ENCODE measurements at places on chromosomes 4 and X.

DNA sequence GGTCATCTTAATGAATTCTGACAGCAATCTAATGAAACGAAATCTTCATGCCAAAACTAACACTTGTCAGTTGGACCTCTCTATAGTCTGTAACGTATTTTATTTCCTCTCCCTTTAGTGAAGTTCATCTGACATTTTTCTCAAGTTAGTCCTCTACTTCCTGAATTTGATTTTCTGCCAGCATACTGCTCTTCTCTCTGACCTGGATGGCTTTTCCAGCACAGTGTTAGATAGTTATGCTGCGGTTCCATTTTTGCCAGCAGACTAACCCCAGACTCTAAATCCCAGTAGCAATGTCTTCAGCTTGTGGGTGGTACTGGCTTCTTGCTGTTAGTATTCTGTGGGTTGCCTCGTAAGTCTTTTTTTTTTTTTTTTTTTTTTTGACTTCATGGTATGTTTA lies 146.7 kb upstream of the VEGFC start:
- no peak for DNase-seq

DNA sequence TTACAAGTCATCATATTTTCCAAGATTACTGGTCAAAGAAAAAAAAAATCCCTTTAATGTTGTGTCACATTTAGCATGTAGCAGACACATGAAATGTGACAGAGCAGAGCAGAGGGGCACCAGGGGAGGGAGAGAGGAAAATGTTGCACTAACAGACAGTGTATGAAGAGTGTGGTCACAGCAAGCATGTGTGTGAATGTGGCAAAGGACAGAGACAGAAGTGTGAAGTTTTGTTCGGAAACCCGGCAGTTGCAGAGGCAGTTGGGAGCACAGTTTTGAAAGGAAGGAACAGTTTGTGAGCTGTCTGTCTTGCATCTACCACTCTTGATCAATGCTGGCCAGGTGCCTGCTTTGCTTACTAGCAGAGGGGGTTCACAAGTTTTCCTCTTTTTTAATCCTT lies 83.9 kb upstream of the MAP3K15 start:
- peak; percentile 2 for DNase-seq

DNA sequence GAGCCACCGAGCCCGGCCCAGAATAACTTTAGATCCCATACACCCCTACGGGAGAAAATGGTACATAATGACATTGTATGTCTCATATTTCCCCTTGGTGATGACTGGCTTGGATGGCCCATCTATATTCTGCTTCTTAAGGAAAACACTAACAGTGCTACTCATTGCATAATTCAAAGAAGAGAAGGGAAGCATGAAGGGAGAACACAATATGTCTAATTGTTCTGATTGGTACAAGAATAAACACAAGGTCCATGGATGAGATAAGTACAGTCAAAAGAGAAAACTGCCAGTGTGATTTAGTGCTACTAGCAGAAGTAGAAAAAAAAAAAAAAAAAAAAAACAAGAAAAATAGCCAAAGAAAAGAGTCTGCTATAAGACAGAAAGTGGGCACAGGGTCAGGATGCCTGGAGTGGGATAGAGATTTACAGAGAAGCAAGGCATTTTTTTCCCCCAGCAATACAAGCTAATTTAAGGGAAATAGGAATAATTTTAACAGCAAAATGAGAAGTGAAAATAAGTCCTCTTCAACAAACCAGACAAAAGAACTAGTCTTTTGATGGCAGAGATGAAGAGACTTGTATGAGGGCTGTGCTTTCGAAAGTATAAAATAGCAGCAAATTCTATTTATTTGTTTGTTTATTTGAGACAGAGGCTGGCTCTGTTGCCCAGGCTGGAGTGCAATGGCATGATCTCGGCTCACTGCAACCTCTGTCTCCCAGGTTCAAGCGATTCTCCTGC lies 96.5 kb upstream of the MAP3K15 start:
- no peak for DNase-seq

- DNase-seq, result no peak
These were observed 202.6 kb downstream of the SPOCK3 start for GRCh38 chr4:167031534-167032156.

DNA sequence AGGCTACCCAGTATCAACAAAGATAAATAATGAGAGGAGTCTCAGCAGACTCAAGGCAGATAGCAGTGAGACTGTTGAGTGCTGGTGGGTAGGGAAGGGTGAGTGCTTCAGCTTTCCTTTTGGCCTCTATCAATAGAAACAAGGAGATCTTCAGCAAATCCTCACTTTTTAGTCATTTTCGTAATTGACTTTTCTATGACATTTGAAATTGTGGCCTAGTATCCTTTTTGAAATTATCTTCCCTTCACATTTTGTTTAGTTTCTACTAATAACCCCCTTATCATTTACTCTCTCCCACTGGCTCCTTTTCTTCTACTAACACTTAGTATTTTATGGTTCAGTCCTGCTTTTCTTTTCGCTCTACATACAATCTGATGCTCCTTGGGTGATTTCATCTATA lies 44.9 kb downstream of the LIN54 start:
- DNase-seq, result no peak

DNA sequence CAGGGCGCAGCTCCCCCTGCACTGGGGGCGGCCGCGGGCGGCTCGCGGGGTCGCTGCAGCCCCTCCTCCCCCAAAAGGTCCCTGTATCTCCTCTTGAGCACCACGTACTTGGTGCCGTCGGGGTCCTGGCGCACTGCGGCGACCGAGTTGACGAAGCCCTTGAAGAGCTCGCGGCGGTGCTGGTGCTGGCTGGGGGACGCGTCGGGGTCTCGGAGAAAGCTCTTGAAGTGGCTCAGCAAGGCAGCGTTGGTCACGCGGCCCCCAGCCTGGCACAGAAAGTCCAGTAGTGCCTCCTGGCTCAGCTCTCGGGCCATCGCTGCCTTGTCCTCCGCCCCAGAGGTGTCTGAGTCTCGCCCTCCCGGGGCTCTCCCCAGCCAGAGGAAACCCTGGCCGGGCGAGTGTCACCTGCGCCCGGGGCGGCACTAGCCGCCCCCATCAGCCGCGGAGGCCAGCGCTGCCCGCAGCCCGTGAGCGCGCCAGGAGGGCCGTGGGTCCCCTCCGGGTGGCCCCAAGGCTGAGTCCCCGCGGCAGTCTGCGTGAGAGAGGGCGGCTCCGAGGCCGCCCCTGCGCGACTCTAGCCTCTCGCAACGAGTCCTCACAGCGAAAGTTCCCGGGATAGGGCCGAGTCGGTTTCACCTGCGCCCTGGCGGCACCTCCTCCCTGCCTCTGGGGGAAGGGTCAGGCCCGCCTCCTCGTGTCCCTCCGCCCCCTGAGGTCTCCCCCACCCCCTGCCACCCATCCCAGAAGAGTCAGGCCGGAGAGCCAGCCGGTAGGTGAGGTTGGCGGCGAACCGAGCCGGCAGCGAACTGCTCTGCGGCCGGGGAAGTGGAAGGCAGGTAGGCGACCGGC lies at the start of gene SOWAHB:
Gene SOWAHB (minus strand): TSS at position 609 of the 849 bp plus-strand sequence. CDS start 295 bp downstream, at position 314.
- peak; percentile 40 for DNase-seq

DNA sequence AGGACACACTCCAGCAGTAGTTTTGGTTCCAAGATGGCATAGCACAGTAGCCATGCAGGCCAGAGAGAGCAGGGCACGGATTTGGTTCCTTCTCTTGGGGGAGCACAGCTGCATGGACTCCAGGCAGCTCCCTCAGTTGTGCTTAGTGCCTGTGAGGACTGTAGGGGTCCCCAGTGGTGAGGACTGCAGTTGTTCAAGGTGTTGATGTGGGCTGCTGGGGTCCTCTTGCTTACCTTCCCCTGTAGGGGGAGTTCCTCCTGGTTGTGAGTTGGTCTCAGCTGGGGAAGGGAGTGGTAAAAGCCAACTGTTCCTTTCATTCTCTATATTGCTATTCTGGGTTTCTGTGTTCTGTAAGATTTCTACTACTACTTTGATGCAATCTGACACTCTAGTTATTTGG lies 606.5 kb downstream of the MAGEB5 start:
- DNase-seq, result no peak

DNA sequence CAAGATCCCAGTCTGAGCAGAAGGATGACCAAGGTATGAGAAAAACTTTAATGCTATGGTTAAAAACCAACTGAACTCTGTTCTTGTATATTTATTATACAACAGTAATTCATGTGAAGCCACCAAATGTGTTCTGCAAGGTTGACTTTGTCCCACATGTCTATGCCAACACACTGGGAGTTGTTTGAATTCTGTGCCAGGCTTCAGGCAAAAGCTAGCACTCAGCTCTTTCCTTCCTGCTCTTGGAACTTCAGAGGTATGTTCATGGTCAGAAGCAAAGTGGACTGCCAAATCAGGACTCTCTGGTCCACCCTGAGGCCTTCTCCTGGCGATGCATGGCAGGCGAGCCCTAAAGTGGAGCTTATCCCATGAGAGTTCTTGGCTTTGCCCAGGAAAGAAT lies 205.6 kb upstream of the AR start:
- no peak for DNase-seq

- peak; percentile 43 for DNase-seq
These were observed 52.5 kb downstream of the LINC00632 start for GRCh38 chrX:140762061-140762460.

GRCh38 chrX:131812847-131813825 lies 210.0 kb upstream of the STK26 start:
- DNase-seq, result peak; percentile 88

GRCh38 chrX:42776195-42776594 lies 1.8 kb downstream of the PPP1R2C start:
- DNase-seq, result no peak

GRCh38 chrX:80879916-80880315 lies 70.2 kb upstream of the BRWD3 start:
- no peak for DNase-seq

- DNase-seq, result no peak
These were observed 33.7 kb downstream of the FRMD7 start for GRCh38 chrX:132094164-132094563.

- no peak for DNase-seq
These were observed 129.7 kb downstream of the HS3ST1 start for GRCh38 chr4:11299016-11299415.

DNA sequence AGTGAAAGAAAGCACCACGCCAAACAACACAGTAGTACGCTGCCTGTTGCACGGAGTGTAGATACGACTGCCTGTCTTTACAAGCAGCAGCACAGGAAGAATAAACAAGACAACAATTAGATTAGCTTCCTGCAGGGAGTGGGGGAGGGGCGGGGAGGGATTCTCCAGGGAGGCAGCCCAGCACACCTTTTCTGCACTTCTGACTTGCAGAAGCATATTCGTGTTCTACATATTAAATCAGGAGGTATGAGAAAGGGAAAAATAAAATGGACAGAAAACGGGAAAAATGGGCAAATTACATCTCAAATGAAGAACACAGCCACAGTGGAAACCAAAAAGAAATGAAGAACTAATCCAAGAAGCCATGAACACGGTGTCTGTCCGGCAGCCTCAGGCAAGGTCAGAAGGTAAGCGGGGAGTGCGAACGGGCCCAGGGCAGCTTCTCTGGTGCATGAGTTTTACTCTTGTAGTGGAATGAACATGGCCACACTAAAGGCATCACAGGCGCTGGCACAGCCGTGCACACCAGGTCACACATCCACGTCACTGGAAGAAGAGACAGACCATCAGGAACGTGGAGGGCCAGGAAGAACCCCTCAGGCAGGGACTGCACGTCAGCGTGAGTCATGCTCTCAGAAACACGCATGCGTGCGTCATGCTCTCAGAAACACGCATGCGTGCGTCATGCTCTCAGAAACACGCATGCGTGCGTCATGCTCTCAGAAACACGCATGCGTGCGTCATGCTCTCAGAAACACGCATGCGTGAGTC lies 20.1 kb upstream of the ADRA2C start:
- no peak for DNase-seq

DNA sequence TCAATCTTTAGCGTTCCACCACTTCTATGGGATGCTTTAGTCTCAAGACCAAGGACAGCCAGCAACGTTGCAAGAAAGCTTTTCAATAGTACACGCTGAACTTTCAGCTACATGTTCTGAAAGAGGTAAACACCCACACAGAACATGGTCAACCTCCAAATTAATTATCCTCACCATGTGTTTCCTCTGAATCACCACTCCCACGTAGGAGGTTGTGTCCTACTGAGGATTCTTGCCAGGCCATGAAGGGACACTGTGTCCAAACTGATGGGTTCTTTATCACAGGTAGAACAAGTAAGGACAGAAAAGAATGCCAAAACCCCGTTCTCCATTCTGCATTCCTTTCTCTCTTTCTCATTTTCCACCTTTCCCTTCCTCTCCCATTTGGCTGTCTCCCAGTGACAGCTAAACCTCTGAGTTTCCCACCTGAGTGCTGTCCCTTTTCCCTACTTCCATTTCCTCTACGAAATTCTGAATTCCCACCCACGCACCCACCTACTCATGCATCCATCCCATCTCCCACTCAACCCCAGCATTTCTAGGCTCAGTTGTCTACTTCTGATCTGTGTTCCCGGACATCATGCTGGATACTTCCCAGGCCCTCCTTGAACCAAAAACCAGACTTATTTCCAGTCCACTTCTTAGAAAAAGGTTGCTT lies 29.0 kb upstream of the GPM6B start:
- no peak for DNase-seq

DNA sequence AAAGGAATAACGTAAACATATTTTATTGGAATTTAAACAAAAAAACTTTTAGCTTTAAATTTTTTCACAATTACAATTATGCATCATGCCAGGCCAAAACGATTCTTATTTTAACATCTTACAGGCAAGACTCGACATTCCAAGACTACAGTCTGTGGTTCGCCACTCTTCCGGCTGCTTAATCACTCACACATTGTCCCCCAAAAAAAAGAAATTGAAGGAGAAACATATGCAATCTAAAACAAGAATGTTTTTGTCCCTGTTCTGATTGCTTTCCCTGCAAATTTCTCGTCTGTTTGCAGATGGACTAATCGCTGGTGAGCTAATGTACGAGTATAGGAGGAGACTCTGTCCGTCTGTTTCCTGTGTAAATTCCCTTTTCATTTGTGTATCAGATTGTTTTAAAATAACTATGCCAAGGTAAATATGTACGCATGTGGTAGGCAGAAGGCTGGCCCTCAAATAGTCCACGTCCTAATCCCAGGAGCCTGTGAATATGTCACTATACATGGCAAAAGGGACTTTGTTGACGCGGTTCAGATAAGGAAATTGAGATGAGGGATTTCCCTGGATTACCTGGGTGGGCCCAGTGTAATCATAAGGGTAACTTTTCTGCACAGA lies 37.7 kb upstream of the MTNR1A start:
- DNase-seq, result no peak

DNA sequence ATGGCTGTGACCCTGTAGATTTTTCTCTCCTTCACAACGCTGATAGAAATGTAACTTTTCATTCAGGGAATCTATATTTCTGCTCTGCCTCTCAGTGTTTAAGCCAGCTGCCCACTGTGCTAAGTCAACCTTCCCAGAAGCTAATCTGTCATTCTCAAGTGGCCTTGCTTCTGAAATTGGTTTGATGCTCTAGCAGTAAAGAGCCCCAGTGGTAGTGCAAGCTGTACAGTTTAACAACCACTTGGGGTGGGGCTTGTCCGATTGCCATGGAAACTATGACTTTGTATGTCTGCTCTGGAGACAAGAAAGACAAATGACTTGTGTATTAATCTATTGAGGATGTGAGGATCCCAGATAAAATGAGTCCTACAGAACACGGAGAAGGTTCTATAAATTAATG lies 620.9 kb upstream of the GALNT7 start:
- no peak for DNase-seq
